ENCODE measurements at places on chromosomes 6 and 20. TPM values are rescaled to one million over a fixed set of nuclear protein-coding genes. Genes with fewer than 3 reads are reported as not detected.

The EYS gene
- not detected for total RNA-seq

DNA sequence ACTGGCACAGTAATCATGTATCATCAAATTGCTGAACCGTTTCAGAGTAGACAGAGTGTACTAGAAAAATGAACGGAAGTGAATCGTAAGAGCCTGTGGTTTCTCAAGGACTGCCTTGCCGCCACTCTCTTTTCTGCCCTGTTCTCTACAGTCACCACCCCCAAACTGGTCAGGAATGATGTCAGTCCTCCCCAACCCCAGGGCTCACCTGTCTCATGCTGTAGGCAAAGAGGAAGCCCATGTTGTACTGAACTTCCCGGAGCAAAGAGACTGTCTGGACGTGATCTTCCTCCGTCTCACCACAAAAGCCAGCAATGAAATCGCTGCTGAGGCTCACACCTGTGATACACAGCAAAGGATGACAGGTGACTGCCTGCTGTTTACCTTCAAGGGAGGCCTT, 31.0 kb downstream of the CDK5RAP1 start:
- no peak overlapping the region for H3K27ac ChIP-seq
- no peak for DNase-seq
- no peaks in the 10 kb centered on the region for H3K4me1 ChIP-seq

- H3K27me3 ChIP-seq: no peaks in the 10 kb centered on the region
- no peaks in the 10 kb centered on the region for H3K4me1 ChIP-seq
- peaks cover 85% of the 10 kb centered on the region for H3K36me3 ChIP-seq
- no peak overlapping the region for H3K27ac ChIP-seq
- H3K4me3 ChIP-seq: no peak overlapping the region
- no peak for DNase-seq
These were observed 30.4 kb downstream of the IBTK start for GRCh38 chr6:82217018-82217586.

The FAM135A gene
- 19.5 TPM for total RNA-seq

The CRISP2 gene
- total RNA-seq: not detected

- no peak overlapping the region for H3K4me3 ChIP-seq
- H3K4me1 ChIP-seq: peaks cover 25% of the 10 kb centered on the region
- no peak overlapping the region for H3K27ac ChIP-seq
- DNase-seq: no peak
- H3K36me3 ChIP-seq: peaks cover 9% of the 10 kb centered on the region
- H3K27me3 ChIP-seq: no peaks in the 10 kb centered on the region
These were observed 68.6 kb downstream of the ABHD12 start for GRCh38 chr20:25321991-25322390.

The CYP39A1 gene
- total RNA-seq: 6.3 TPM

- H3K27me3 ChIP-seq: no peaks in the 10 kb centered on the region
- no peaks in the 10 kb centered on the region for H3K36me3 ChIP-seq
- DNase-seq: no peak
- peaks cover 23% of the 10 kb centered on the region for H3K4me1 ChIP-seq
These were observed 64.3 kb downstream of the ADTRP start for GRCh38 chr6:11714116-11714797.

DNA sequence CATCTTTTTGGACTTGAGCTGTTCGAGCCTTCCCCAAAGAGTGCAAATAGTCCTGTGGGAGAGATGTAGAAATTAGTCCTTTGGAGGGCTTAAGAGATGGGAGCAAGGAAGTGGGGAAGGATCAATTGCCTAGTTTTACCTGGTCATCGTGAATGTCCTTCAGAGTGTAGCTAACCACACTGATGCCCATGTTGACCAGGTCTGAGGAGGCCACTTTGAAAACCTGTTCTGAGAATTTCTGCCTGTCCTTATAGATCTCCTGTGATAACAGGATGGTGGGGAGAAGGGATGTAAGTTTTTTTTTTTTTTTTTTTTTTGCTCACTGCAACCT, 2.0 kb downstream of the FLOT1 start:
- H3K27me3 ChIP-seq: no peaks in the 10 kb centered on the region
- H3K4me1 ChIP-seq: peaks cover 56% of the 10 kb centered on the region
- no peak for DNase-seq
- H3K4me3 ChIP-seq: no peak overlapping the region
- H3K27ac ChIP-seq: peak overlapping the region; percentile 94

The BPIFB1 gene
- total RNA-seq: not detected

DNA sequence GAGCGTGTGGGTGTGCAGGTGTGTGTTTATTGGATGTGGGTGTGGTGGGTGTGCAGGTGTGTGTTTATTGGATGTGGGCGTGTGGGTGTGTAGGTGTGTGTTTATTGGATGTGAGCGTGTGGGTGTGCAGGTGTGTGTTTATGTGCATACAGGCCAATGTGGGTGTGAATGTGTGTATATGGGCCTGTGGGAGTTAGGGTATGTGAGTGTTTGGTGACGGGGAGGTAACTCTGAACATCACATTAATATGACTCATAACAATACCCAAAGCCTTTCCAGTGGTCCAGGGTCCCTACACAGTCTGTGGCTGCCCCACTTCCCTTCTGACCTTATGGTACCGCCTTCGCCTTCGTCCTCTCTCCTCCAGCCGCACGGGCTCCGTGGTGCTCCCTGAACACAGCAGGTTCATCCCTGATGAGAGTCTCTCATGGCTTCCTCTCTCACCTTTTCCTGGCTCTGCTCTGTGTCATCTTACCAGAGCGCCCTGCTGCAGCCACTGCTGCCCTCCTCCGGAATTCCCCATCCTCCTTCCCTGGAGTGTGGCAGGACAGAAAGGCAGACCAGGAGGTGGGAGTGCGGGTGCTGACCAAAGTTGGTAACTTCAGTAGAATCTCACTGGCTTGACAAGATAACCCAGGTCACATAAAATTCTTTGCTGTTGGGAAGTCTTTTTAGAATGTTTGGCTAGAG, 80.0 kb downstream of the SLC2A10 start:
- no peaks in the 10 kb centered on the region for H3K4me1 ChIP-seq
- H3K27ac ChIP-seq: no peak overlapping the region
- H3K36me3 ChIP-seq: no peaks in the 10 kb centered on the region
- no peak for DNase-seq
- no peaks in the 10 kb centered on the region for H3K27me3 ChIP-seq
- H3K4me3 ChIP-seq: no peak overlapping the region

- no peak for DNase-seq
- no peaks in the 10 kb centered on the region for H3K36me3 ChIP-seq
These were observed 136.7 kb upstream of the GMDS start for GRCh38 chr6:2381872-2382661.

- no peaks in the 10 kb centered on the region for H3K27me3 ChIP-seq
- no peak for DNase-seq
- no peaks in the 10 kb centered on the region for H3K4me1 ChIP-seq
- no peaks in the 10 kb centered on the region for H3K36me3 ChIP-seq
- no peak overlapping the region for H3K27ac ChIP-seq
- no peak overlapping the region for H3K4me3 ChIP-seq
These were observed 25.9 kb downstream of the GLP1R start for GRCh38 chr6:39074486-39074885.

GRCh38 chr20:15895560-15896084, 677.6 kb downstream of the KIF16B start:
- H3K27me3 ChIP-seq: no peaks in the 10 kb centered on the region
- no peaks in the 10 kb centered on the region for H3K4me1 ChIP-seq
- no peak overlapping the region for H3K27ac ChIP-seq
- H3K36me3 ChIP-seq: no peaks in the 10 kb centered on the region

- no peak overlapping the region for H3K4me3 ChIP-seq
- H3K27ac ChIP-seq: no peak overlapping the region
- no peaks in the 10 kb centered on the region for H3K4me1 ChIP-seq
- no peaks in the 10 kb centered on the region for H3K36me3 ChIP-seq
- H3K27me3 ChIP-seq: no peaks in the 10 kb centered on the region
These were observed 516.7 kb downstream of the HDGFL1 start for GRCh38 chr6:23086100-23086499.

The SDHAF4 gene
- total RNA-seq: 9.4 TPM

GRCh38 chr6:135403584-135403983, 94.0 kb downstream of the AHI1 start:
- H3K36me3 ChIP-seq: peaks cover 16% of the 10 kb centered on the region
- H3K27ac ChIP-seq: no peak overlapping the region
- DNase-seq: no peak
- H3K4me3 ChIP-seq: no peak overlapping the region

DNA sequence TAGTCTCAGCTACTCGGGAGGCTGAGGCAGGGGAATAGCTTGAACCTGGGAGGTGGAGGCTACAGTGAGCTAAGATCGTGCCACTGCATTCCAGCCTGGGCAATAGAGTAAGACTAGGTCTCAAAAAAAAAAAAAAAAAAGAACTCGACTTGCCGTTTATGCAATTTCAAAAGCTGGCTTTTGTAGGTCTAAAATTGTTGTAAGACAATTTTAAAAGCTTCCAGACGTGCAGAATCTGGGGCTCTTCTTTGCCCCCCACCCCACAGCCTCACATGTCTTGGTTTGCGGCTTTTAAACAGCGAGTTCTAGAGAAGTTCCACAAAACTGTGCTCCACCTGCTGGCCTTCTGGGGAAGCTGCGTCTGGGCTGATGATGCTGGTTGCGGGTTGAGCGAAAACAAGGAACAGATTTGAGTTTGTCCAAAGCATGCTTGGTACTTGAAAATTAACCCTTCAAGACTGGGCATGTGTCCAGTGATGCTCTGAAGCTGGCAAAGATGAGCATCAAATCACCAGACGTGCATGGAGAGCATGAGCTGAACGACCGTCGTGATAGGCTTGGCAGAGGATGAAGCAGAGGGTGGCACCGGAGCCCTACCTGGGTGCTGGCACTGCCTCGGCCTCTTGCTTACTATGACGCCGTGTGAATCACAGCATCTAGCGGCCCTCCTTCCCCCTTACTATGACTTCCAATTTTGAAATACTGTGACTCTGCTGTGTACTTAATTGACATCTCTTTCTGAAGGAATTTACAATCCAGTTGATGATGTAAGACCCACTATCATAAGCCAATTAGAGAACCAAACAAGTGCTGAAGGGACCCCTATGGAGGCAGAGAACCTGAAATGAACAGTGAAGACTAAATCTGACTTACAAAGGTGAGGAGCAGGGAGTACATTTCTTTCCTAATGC, 171.4 kb downstream of the GMPR start:
- H3K27me3 ChIP-seq: no peaks in the 10 kb centered on the region
- no peaks in the 10 kb centered on the region for H3K36me3 ChIP-seq
- peak; percentile 78 for DNase-seq
- no peak overlapping the region for H3K27ac ChIP-seq
- peaks cover 37% of the 10 kb centered on the region for H3K4me1 ChIP-seq

The PTPRT gene
- 0.35 TPM for total RNA-seq

The FIG4 gene
- total RNA-seq: 9.6 TPM

- no peak for DNase-seq
- no peak overlapping the region for H3K4me3 ChIP-seq
- H3K36me3 ChIP-seq: no peaks in the 10 kb centered on the region
These were observed 50.5 kb upstream of the SSTR4 start for GRCh38 chr20:22984606-22985005.

- no peaks in the 10 kb centered on the region for H3K36me3 ChIP-seq
- no peak overlapping the region for H3K4me3 ChIP-seq
- no peak for DNase-seq
- H3K27me3 ChIP-seq: no peaks in the 10 kb centered on the region
These were observed 6.7 kb upstream of the CLIC5 start for GRCh38 chr6:46022106-46022948.

The SAMD10 gene
- total RNA-seq: 3.7 TPM

The KIAA1755 gene
- 4.2 TPM for total RNA-seq

- H3K27me3 ChIP-seq: no peaks in the 10 kb centered on the region
- H3K27ac ChIP-seq: no peak overlapping the region
- no peaks in the 10 kb centered on the region for H3K36me3 ChIP-seq
- H3K4me3 ChIP-seq: no peak overlapping the region
These were observed 45.7 kb downstream of the MYLIP start for GRCh38 chr6:16174416-16175078.

DNA sequence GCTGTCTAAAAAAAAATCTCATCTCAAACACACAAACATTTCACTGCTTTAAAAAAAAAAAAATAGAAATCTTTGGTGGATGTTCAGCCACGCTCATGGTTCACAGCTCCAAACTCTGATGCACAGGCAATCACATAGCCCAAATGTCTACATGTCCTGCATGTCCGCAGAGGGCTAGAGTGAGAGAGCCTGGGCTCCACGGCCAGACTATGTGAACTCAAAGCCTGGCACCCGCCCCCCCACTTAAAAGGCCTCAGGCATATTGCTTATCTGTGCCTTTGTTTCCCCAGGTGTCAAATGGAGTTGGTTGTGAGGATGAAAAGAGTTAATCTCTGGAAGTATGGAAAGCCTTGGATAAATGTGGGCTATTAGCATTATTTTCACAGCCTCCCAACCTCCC, 10.5 kb upstream of the PTGIS start:
- no peaks in the 10 kb centered on the region for H3K36me3 ChIP-seq
- peaks cover 24% of the 10 kb centered on the region for H3K4me1 ChIP-seq
- H3K27me3 ChIP-seq: no peaks in the 10 kb centered on the region
- no peak for DNase-seq

The RNF217 gene
- 12.7 TPM for total RNA-seq

The POU5F1 gene
- total RNA-seq: not detected

GRCh38 chr6:14996892-14997291, 249.0 kb upstream of the JARID2 start:
- no peaks in the 10 kb centered on the region for H3K36me3 ChIP-seq
- H3K27me3 ChIP-seq: no peaks in the 10 kb centered on the region
- no peaks in the 10 kb centered on the region for H3K4me1 ChIP-seq

- no peak overlapping the region for H3K4me3 ChIP-seq
- no peak for DNase-seq
- no peaks in the 10 kb centered on the region for H3K27me3 ChIP-seq
- no peak overlapping the region for H3K27ac ChIP-seq
- no peaks in the 10 kb centered on the region for H3K4me1 ChIP-seq
These were observed 74.7 kb downstream of the SRC start for GRCh38 chr20:37420610-37421009.

The ZNF831 gene
- total RNA-seq: 0.19 TPM

DNA sequence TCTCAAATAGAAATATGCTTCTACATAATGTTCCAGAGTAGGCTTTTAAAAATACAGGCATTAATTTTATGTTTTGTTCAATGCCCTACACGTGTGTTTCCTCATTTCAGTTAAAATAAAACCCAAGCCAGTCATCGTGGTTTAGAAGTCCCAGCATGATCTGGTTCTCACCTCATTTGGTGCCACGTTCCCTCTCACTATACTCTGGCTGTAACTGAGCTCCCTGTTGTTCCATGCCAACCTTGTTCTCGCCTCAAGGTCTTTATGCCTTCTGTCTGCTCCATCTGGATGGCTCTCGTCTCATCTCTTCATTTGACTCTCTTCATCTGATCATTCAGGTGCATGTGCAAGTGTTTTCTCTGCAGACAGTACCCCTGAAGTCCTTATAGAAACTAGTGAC, 32.6 kb downstream of the HDGFL1 start:
- no peaks in the 10 kb centered on the region for H3K4me1 ChIP-seq
- no peak for DNase-seq
- no peaks in the 10 kb centered on the region for H3K27me3 ChIP-seq
- no peaks in the 10 kb centered on the region for H3K36me3 ChIP-seq
- no peak overlapping the region for H3K27ac ChIP-seq
- no peak overlapping the region for H3K4me3 ChIP-seq

The TRDN gene
- total RNA-seq: 90.2 TPM

The SIM1 gene
- not detected for total RNA-seq

DNA sequence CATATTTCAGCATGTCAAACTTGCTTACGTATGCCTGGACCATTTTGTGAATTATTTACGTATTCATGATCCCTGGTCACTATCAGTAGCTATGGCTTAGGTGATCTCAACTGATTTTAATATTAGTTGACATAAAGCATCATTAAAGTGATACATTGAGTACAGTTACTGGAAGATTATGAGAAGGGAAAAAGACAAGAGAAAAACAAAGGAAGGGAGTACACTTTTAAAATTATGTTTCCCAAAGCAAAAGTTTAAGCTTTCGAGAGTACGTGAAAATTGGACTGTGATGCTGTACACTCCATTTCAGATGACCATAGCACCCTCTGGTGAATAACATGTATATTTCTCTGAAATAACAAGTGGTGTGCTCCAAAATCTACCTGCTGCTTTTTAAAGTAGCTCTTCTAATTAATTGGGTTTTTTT, 215.0 kb upstream of the HSF2 start:
- H3K27me3 ChIP-seq: no peaks in the 10 kb centered on the region
- peak overlapping the region; percentile 24 for H3K4me3 ChIP-seq
- no peaks in the 10 kb centered on the region for H3K36me3 ChIP-seq
